Activated CD4-positive, alpha-beta T cell treated with anti-CD3 and anti-CD28 coated beads for 36 hours (primary cell): ENCODE measurements at places on chromosomes 3 and 15.

DNA sequence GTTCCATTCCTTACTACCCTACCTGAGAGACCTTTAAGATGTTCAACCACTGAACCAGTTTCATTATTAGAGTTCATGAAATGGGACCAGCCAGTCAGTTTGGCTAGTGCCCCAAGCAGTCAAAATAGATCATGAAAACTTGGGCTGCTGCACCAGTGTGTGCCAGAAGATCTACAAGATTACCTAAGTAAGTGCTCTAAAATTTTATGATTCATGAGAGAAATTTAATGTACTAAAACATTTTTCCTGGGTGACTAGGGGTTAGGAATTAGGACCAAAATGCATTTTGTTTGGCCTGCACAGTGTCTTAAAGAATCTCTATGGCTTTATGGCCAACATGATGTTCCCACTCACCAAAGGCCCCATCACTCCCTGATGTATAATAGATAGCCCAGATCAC lies 214.7 kb downstream of the ATP8B4 start:
- no peak for DNase-seq

GRCh38 chr15:101521591-101521990 lies 32.1 kb upstream of the PCSK6 start:
- no peak for DNase-seq

DNA sequence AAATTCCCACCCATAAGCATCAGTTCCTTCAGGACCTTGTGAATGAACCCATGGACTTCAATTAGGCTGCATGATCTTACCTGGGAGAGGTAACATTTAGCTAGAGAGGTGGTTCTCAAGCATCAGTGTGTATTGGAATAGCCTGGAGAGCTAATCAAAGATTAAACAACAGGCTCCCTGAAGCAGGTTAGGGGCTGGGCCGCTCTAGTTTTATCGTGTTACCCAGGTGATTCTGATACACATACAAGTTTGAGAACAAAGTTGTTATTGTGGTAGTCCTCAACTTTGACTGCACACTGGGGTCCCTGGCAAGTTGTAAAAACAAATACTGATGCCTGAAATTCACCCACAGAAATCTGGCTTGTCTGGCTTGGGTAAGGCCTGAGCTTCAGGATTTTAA lies 31.2 kb downstream of the MYH15 start:
- DNase-seq: no peak

GRCh38 chr3:73609655-73610054 lies 15.1 kb downstream of the PDZRN3 start:
- no peak for DNase-seq

- no peak for DNase-seq
Observed at GRCh38 chr15:23532024-23532423, 33.5 kb upstream of the MKRN3 start.

DNA sequence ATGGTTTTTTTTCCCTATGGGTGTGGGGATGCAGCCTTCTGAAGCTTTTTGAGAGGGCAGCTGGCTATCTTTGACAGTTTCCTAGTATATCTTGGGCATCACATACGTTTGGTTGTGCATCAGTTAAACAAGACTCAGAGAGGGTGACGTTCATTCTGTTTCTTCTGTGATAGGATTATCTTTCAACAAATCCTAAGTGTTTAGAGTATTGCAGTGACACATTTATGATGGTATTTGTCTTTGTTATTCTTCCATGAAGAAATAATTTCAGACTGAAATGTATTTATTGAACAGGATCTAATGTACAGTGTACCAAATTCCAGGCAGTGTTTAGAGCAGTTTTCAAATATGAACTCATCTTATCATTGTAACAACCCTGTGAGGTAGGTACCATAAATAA lies 114.4 kb downstream of the PLCL2 start:
- DNase-seq: no peak

DNA sequence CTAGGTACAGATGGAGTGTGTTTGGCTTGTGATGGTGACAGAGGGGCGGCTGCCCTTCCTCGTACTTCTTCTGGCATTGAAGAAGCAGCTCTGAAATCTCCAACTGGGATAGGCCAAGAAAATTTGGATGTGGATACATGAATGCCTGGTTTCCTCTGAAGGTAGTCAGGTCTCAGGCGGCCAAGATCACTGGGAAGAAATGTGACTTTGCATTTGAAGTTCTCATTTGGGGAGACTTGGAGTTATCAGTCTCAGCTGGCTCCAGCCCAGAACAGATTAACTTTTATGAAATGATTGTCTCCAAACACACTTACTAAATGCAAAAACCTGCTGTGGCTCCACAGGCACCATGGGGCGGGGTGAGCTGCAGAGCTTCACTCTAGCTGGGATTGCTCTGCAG lies 215.9 kb downstream of the THSD4 start:
- DNase-seq: no peak

GRCh38 chr3:66394019-66394752 lies 106.6 kb downstream of the LRIG1 start:
- DNase-seq: peak; percentile 45

DNA sequence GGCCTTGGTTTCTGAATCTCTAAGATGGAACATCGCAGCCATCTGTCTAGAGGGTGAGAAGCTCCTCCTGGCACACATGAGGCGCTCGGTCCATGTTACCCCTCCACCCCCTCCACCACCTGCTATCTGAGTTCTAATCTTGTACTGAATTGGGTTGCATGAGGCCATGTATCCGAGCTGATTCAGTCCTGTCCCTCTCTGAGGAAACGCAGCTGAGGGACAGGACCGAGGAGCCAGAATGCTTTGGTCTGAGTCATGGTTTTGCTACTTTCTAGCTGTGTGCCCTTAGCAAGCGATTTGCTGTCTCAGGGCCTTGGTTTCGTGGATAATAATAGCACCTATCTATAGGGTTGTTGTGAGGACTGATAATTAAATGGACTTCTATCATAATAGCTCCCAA lies 87.8 kb upstream of the SEC13 start:
- DNase-seq: no peak

DNA sequence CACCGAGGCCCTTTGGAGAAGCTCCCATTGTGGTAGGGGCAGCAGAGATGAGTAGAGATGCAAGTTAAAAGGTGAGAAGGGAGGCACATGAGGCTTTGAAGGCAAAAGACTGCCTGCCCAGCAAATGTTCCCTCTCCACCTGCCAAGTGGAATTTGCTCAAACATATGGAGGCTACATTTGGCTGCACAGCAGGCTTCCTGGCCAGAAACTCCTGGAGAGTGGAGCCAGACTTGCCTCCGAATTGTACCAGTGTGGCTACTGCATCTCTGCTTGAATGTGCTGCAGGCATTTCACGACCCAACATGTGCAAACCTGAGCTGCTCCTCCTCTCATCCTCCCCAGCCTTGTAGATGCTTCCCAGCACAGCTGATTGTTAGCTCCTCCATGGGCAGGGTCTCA lies 229.2 kb downstream of the ZNF621 start:
- no peak for DNase-seq
